ENCODE measurements at places on chromosomes 4 and X. TPM values are rescaled to one million over a fixed set of nuclear protein-coding genes. Genes with fewer than 3 reads are reported as not detected.

DNA sequence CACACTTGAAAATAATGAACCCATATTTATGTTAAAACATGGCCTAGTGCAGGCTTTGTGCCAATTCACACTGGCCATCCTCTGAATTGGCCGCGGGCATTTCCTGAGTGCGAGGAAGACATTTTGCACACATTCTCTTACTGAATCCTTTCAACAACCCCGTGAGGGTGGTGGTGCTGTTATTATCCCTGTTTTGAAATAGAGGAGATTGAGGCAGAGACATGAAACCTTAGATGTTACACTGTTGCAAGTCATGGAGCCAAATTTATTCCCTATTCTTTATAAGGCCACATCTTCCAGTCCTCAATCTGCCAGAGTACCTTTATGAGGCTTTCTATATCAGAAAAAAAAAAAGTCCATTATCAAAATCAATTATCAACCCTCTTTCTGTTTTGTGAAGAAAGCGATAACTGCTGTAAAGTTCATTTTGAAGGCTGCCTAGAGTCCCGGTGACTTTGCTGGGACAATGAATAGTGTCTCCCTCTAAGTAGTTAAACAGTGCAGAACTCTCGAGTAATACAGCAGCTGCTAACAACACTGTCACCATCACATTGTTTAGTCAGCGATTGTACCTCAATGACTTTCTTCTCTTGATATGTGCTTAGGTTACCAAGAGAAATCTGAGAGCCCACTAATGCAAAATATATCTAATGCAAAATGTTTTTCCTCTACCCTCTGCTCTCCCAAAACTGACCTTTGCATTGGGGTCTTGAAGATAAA is 242.3 kb upstream of the PPARGC1A start:
- H3K4me1 ChIP-seq, result 0 out of 2 replicates have a peak, but pooled peaks cover 8% of the 10 kb centered on the region
- no peaks in the 10 kb centered on the region for H3K27me3 ChIP-seq
- no peak overlapping the region for H3K27ac ChIP-seq
- DNase-seq, result no peak

GRCh38 chr4:163109967-163110366 is 56.7 kb downstream of the NAF1 start:
- H3K4me3 ChIP-seq, result no peak overlapping the region
- H3K36me3 ChIP-seq, result no peaks in the 10 kb centered on the region
- H3K4me1 ChIP-seq, result no peaks in the 10 kb centered on the region
- no peak overlapping the region for H3K27ac ChIP-seq

DNA sequence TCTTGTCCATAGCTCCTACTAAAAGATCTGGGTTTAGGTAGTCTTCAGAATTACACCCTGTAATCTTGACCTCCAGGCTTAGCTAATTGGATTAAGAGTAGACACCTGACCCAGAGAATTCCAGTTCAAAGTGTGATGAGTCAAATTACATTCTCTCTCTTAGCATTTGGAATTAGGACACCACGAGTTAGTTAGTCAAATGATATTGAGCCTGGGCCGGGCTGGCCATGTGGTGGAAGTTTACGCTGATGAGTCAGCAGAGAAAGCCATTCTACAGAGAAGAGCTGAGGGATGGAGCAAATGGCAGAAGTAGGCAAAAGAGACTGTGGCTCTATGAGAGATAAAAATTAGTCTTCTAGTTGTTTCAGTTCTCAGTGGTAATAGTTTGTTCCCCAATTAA is 31.1 kb downstream of the CEP44 start:
- H3K27me3 ChIP-seq, result no peaks in the 10 kb centered on the region
- no peaks in the 10 kb centered on the region for H3K36me3 ChIP-seq
- H3K4me1 ChIP-seq, result peaks cover 31% of the 10 kb centered on the region

DNA sequence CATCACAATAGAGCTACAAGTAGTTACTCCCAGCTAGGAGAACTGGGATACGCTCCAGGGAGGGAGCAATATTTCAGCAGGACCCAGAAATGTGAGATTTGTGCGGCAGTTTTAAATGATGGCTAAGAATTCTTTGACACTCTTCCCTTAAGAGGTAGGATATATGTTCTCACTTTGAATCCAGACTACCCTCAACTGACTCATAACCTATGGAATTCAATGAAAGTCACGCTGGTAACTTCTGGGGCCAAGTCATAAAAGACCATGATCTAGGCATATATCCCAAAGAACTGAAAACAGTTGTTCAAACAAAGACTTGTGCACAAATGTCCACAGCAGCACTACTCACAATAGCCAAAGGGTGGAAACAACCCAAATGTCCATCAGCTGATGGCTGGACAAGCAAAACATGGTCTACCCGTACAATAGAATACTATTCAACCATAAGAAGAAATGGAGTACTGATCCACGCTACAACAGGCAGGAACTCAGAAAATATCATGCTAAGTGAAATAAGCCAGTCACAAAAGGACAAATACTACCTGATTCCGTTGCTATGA is 10.5 kb downstream of the CD99L2 start:
- no peaks in the 10 kb centered on the region for H3K4me1 ChIP-seq
- H3K4me3 ChIP-seq, result no peak overlapping the region
- no peaks in the 10 kb centered on the region for H3K36me3 ChIP-seq
- no peaks in the 10 kb centered on the region for H3K27me3 ChIP-seq
- peak; percentile 25 for DNase-seq

DNA sequence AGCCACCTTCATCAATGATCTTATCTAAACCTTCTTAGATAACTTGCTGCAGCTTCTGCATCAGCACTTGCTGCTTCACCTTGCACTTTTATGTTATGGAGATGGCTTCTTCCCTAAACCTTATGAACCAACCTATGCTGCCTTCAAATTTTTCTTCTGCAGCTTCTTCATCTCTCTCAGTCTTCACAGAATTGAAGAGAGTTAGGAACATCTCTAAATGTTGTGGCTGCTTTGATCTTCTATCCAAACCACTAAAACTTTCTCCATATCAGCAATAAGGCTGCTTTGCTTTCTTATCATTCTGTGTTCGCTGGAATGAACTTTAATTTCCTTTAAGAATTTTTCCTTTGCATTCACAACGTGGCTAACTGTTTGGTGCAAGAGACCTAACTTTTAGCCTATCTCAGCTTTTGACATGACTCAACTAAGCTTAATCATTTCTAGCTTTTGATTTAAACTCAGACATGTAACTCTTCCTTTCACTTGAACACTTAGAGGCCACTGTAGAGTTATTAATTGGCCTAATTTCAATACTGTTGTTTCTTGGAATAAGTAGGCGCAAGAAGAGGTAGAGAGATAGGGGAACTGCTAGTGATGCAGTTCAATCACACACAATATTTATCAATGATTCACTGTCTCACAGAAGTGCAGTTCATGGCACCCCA is 36.1 kb upstream of the CORIN start:
- H3K27ac ChIP-seq, result no peak overlapping the region
- no peak for DNase-seq
- no peak overlapping the region for H3K4me3 ChIP-seq
- H3K27me3 ChIP-seq, result no peaks in the 10 kb centered on the region
- H3K4me1 ChIP-seq, result no peaks in the 10 kb centered on the region

DNA sequence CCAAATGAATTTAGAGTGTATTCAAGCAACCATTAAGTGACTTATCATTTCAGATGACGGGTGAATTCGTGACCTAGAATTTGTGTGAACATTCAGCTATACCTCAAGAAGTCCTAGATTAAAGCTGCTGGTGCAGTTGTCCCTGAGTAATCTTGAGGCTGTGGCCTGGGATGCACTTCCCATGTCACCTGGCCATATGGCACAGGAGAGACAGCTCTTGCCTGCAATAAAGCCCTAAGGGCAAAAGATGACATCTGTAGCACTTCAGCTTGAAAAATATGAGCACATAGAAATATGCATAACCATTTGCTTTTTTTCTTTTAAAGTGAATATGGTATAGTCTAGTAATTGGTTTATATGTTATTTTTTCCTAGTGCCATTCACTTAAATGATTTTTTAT is 125.8 kb downstream of the FHDC1 start:
- H3K4me3 ChIP-seq, result no peak overlapping the region
- DNase-seq, result no peak
- no peak overlapping the region for H3K27ac ChIP-seq
- H3K4me1 ChIP-seq, result no peaks in the 10 kb centered on the region
- H3K27me3 ChIP-seq, result peaks cover 25% of the 10 kb centered on the region
- H3K36me3 ChIP-seq, result no peaks in the 10 kb centered on the region

DNA sequence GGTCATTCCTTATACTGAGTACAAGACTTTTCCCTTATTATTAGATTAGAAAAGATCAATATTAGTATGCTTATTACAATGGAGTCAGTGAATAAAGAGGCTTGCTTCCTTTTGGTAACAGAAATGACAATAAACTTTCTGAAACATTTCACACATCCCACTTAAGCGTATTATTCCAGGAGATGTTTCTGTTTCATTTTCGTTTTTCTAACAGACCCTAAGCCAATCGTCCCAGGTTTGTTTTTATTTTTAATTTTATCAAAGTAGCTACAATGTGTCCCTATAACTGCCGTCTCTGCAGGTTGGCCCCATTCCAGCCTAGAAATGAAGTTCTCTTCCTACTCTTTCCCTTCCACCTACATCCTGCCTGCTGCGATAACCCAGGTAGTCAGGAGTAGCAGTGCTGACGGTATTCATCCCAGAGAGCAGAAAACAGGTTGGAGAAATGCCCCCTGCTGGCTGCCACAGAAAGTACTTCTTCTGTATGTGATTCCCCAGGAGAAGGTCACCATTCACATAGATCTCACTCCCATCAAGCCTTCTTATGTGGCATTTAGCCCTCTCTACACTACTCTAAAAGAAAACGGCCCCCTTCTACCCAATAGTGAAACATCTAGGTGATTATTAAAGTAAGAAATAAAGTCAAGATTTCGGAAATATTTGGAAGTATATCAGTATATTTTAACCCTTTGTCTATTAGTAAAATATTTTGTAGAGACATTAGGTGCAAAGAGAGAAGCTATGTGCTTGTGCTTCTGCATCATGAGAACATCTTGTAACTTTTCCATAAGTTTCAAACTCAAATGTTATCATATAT is 40.4 kb downstream of the ENPEP start:
- no peaks in the 10 kb centered on the region for H3K36me3 ChIP-seq
- H3K4me3 ChIP-seq, result no peak overlapping the region
- H3K27me3 ChIP-seq, result no peaks in the 10 kb centered on the region
- DNase-seq, result peak; percentile 63
- H3K4me1 ChIP-seq, result no peaks in the 10 kb centered on the region

AP1S2 gene
- polyA plus RNA-seq, result 27.9 TPM

CXCL6 gene
- 16.3 TPM for polyA plus RNA-seq

MAGEB6 gene
- not detected for polyA plus RNA-seq

CLCN5 gene
- polyA plus RNA-seq, result 2.0 TPM

Data from GM23248 (cell line).